ENCODE measurements at places on chromosomes 2 and 18.

DNA sequence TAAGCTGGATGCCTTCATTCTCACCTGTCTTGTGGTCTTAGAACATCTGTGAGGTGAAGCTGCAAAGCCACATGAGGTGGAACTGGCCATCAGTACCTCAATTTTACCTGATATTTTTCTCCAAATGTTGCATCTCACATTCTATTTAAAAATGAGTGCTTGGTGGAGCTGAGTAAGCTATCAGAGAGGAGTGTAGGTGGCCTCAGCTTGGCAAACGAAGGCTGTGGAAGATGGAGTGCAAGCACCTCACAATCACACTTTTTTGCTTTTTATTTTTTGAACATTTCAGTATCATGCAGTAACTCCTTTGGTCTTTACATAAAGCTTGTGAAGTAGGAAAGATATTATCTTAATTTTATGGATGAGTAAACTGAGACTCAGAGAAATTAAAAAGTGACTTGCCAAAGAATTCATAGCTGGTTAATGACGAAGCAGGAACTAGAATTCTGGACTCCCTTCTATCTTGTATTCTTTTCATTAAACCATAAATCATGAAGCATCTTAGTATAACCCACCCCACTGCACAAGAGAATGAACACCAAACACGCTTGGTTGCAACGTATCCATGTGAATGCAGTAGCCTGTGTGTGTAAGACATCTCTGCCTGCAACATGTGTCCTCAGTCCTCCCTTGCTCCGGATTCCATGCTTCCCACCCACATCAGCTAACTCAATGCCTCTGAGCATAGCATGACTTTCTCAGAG is 27.2 kb downstream of the C2orf49 start:
- DNase-seq, result no peak

- no peak for DNase-seq
Observed at GRCh38 chr18:12990123-12990475, 1.1 kb upstream of the CEP192 start.

DNA sequence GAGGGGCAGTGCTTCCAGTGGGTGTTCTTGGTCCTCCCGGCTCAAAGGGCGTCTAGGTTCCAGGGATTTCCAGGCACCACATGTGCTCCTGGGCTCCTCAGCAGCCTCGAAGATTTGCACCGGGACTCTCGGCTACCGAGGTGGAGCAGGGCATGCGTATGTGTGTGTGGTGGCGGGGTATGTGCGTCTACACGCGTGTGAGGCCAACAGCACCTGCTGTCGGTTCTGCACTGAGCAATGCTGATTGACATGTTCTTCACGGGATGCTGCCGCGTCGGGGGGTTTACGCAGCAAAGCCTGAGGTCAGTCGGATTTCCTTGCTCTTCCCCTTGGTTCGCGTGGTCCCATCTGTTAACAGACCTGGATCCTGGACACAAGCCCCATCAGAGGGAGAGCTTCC is 119.8 kb downstream of the NDUFA10 start:
- DNase-seq, result no peak

DNA sequence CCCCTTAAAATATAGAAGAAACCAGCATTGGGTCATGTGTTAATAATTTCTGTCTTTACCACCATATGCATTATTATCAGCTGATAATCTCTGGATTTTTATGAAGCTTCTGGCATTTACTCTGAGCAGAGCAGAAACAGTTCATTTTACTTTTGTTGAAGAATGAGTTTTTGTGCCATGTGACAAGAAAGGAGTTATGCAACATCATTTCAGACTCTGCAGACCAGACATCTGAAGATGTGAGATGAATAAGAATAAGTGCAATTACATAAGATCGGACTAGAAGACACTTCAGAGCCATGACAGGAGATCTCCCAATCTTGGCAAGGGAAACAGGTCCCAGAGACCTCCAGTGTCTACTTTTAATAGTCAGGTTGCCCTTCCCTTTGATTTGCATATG is 869.4 kb upstream of the VRK2 start:
- DNase-seq, result no peak

DNA sequence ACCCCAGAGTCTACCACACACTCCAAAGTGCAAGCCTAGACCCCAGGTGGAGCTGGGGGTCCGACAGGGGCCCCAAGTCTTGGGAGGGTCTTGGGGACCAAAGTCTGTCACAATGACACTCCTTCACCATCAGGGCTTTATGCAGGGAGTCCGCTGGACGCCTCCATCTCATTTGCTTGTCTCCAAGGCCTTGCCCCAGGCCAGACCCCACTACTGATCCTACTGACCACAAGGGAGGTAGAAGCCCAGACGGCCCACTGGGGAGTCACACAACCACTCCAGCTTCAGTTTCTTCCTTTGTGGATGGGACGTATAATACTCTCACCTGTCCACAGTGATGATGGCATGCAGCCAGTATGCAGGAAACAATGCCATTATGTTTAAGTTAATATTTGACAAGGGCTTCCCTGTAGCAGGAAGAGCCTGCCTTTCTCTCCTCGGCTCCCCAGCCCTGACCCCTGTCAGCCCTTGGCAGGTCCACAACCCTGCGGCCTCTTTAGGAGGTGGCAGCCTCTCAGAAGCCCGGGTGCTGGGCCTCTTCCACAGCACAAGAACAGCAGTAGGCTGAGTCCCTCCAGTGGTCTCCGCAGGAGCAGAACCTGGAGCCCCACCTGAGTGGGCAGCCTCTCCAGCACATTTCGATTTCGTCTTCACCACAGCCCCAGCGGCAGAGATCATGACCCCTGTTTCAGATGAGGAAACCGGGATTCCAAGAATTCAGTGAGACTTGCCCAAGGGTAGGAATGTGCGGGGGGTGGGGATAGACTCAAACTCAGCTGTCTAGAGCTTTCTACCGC is 6.5 kb downstream of the BIN1 start:
- DNase-seq, result no peak

- no peak for DNase-seq
Observed at GRCh38 chr2:97691166-97691565, 21.7 kb downstream of the C2orf92 start.

DNA sequence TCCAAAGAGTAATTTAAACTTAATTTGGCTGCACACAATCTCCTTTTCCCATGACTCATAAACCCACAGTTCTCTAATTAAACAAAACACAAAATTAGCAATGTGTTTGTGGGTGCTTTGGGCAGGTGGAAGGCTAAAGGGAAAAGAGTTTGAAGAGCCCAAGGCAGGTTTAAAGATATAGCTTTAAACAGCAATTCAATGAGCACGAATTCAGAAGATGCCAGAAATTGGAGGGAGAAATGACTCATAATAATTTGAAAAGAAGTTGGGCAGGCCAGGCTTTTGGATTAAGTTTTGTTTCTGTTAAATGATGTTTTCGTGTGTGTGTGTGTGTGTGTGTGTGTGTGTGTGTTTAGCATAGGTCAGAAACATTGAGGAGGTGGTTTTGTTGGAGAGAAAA is 594.8 kb upstream of the ZEB2 start:
- DNase-seq, result no peak

GRCh38 chr2:8986327-8986976 is 17.0 kb downstream of the MBOAT2 start:
- DNase-seq, result peak; percentile 62

DNA sequence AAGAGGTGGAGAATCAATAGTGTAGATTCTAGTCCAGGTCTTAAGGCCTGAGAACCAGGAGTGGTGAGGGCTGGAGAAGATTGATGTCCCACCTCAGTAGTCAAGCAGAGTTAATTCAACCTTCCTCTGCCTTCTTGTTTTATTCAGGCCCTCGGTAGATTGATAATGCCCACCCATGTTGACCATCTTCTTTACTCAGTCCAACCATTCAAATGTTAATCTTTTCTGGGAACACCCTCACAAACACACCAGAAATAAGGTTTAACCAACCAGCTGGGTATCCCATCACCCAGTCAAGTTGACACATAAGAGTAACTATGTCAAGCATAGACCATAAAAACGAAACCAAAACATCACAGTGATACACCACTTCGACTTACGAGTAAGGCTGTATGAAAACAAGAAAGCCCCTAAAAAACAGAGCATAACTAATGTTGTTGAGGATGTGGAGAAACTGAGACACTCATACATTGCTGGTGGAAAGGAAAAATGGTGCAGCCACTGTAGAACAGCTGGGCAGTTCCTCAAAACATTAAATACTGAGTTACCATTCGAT is 57.5 kb downstream of the SLC35F5 start:
- DNase-seq, result no peak

- no peak for DNase-seq
Observed at GRCh38 chr18:9436206-9436929, 38.9 kb upstream of the RALBP1 start.

- DNase-seq, result no peak
Observed at GRCh38 chr2:10837298-10838266, 25.0 kb upstream of the PDIA6 start.

- DNase-seq, result peak; percentile 12
Observed at GRCh38 chr18:37383036-37383785, 182.4 kb downstream of the CELF4 start.

DNA sequence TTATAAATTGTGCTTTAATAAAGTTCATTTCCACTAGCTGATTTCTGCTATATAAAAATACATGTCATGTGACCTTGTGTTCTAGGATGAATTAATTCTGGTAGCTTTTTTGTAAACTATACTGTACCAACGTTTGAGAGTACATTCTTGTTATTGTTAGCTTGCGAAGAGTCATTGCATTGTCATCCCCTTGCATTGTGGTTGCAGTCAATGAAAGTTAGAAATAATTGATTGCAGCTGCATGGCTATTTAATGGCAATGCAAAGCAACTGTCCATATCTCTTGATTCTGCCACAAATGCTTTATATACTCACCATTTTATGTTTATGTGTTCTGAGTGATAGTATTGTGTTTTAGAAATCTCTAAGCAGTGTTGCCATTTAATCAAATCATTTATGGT is 91.6 kb downstream of the ZNF407 start:
- no peak for DNase-seq

- DNase-seq, result peak; percentile 90
Observed at GRCh38 chr2:176118601-176119339, 2.2 kb downstream of the HOXD10 start.

DNA sequence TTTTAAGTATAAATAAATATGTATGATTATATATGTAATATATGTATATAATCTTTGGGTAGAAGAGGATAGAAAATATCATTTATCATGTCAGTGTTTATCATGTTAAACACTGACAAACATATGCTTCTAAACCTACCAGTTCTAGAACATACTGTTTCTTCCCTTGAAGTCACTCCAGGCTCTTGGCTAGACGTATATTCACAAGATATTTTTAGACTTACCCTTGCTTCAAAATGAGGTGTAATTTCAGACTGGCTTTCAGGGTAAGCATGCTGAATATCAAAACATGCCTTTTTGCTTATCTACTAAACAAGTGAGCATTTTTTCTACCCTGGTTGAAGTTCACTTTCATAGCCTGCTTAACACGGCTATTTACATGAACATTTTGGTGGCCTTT is 642.4 kb upstream of the PKDCC start:
- no peak for DNase-seq

DNA sequence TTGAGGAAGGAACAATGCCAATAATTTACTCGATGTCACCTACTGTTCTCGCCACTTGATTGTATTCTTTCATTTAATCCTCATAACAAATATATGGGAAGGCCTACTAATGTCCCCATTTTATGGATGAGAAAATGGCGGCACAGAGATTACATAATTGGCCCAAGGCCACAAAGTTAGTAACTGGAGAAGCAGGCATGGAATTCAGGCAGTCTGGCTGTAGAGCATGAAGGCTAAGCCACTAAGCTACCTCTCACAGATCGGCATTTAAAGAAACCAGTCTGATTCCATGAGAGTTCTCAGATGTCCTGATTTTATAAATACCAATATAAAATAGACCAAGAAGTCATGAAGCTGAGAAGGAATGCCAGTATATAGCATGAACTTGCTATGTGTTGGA is 121.8 kb upstream of the EPAS1 start:
- DNase-seq, result no peak

GRCh38 chr2:59391896-59392295 is 1150.8 kb upstream of the FANCL start:
- no peak for DNase-seq

GRCh38 chr18:10528439-10528838 is 2.6 kb downstream of the NAPG start:
- no peak for DNase-seq

- no peak for DNase-seq
Observed at GRCh38 chr2:154709215-154709614, 10.7 kb downstream of the KCNJ3 start.

GRCh38 chr2:194815475-194815874 is 841.6 kb upstream of the SLC39A10 start:
- no peak for DNase-seq

DNA sequence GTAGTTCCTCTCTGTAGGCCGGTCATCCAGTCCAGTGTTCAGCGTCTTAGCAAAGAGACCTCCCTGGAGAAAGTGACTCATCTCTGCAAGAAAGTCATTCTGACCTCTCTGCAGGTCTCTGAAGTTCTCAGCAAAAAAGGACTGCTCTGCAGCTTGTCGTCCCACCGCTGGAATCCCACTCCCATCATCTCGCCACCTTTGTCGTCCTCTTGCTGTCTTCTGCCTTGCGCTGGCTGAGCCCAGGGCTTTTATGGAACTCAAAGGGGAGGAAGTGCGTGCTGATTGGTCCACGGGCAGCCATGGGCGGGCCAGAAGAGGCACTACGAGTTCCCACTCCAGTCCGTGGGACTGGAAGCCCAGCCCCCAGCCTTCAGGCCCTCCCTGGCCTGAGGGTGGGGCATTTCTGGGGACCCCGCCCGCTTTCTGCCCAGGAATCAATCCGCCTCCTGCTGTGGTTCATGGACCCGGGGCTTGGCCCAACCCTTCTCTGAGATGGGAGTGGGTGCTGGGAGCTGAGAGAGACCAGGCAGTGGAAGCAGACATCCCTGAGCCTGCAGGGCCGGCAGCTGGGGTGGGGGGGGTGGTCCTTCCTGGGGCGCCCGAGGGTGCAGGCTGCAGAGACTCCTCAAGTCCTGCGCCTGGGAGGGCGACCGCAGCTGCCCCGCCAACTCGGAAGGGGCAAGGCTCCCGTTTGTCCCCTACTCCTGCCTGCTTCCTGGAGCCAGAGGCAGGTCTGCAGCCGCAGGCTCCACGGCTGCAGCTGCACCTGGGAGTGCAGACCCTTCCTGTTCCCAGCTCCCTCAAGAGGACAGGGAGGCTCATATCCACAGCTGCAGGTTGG is 660.7 kb upstream of the RAB6C start:
- no peak for DNase-seq

DNA sequence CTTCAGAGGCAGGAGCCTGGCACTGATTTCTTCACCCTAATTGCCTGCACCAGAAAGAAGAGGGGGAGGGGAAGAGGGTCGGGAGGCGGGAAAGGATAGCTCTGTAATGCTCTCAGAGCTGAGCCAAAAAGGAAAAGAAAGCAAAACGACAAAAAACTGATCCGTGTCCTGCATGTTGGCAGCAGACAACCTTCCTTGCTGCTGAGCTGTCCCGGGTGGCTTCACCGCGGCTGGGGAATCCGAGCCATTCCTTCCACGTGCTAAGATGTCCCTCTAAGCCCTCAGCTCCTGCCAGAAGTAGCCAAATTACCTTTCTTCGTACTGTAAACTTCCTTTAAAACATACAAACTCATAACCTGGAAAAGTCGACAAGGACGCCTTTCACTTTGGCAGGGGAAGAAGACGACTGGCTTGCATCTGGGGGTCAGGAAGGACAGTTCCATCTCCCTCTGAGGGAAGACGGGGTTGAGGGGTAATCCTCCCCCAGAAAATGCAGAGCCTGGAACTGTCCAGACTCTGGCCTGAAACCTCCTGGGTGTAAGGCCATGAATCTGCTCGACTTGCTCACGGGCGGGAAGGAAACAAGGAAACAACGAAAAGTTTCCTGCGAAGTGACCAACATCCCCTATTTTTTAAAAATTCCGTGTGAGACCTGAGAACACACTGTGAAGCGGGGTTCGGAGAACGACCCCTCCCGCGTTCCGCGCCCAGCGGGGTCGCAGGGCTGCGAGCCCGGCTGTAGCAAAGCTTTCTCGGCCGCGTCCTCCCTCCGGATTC is 7.7 kb downstream of the OTX1 start:
- peak; percentile 26 for DNase-seq

GRCh38 chr18:36759167-36759776 is 69.5 kb downstream of the TPGS2 start:
- DNase-seq, result no peak
